ENCODE measurements at places on chromosomes 2 and 18. TPM values are rescaled to one million over a fixed set of nuclear protein-coding genes. Genes with fewer than 3 reads are reported as not detected.

CIB4 gene
- total RNA-seq: 0.29 TPM

TLX2 gene
- total RNA-seq: not detected

ZNF396 gene
- total RNA-seq: 3.9 TPM

ALPI gene
- total RNA-seq: not detected

SERPINB10 gene
- 1.2 TPM for total RNA-seq

AQP12A gene
- not detected for total RNA-seq
